ENCODE measurements at places on chromosomes 11 and 22.

GRCh38 chr11:1592628-1593027 is 5.5 kb downstream of the KRTAP5-2 start:
- no peak for DNase-seq

GRCh38 chr11:117818041-117818873 is 6.3 kb downstream of the FXYD2 start:
- peak; percentile 37 for DNase-seq

- DNase-seq, result no peak
These were observed 182.3 kb upstream of the ANO3 start for GRCh38 chr11:26149585-26149984.

DNA sequence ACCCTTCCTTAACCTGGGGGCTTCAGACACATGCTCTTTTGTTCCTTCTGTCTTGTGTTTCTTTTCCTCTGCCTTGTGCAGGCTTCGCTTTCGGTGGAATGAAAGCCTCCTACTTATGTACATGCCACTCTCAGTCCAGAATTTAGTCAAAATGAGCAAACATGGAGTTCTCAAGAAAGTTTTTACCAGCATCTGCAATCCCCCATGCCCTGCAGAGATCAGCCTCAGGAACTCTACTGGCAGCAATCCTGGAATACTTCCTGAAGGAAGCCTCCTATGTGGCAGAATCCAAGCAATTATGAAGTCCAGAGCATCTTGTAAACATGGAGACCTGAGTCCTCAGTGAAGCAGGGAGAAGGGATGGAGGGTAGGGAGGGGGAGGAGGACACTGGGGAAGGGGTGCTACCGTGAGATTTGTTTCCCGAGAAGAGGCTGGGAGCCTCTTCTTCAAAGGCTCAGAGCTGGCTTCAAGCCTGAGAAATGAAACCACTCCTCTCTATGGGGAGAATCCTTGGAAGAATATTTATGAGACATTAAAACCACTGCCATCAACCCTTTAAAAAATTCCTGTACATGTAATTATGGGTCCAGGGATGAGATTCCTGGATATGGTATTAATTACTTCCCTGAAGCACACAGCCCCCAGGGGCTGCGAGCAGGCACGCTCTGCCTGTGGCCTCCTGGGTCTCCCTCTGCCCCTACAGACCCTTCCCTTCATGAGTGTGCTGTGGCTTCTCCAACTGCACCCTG is 58.4 kb downstream of the TENM4 start:
- DNase-seq, result no peak

GRCh38 chr11:15793043-15793996 is 563.0 kb downstream of the SOX6 start:
- DNase-seq, result peak; percentile 92

DNA sequence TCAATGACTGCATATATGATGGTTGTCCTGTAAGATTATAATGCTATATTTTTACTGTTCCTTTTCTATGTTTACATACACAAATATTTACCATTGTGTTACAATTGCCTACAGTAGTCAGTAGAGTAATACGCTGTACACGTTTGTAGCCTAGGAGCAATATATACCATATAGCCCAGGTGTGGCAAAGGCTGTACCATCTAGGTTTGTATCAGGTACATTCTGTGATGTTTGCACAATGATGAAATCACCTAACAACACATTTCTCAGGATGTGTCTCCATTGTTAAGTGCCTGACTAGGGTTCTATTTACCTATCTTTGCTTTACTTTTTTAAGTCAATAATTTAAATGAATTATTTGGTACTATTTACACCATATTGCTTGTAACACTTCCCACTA is 21.9 kb downstream of the PRR5L start:
- DNase-seq, result no peak

- DNase-seq, result peak; percentile 52
These were observed 2.3 kb downstream of the ADORA2A start for GRCh38 chr22:24429411-24430365.

GRCh38 chr11:126468102-126468521 is 112.6 kb downstream of the ST3GAL4 start:
- peak; percentile 29 for DNase-seq

DNA sequence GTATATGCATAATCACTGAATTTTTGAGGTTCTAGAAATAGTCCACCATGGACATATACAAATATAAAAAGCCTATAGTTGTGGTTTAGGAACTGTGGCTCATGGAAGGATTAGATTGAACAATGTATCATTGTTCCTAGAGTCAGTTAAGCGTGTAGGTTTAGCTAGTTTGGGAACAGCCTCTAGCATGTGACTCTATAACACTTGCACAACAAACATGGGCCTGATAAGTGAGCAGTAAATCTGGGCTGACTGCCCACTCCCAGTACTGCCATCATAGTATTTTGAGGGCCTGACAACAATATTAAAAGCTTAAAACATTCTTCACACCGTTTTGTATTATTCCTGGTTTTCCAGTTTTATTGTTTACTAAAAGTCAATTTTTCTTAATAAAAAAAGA is 47.0 kb downstream of the YAP1 start:
- peak; percentile 61 for DNase-seq

GRCh38 chr11:110032259-110032658 is 60.9 kb upstream of the ZC3H12C start:
- DNase-seq, result peak; percentile 18

GRCh38 chr11:44595964-44596381 is 30.5 kb downstream of the CD82 start:
- peak; percentile 21 for DNase-seq

DNA sequence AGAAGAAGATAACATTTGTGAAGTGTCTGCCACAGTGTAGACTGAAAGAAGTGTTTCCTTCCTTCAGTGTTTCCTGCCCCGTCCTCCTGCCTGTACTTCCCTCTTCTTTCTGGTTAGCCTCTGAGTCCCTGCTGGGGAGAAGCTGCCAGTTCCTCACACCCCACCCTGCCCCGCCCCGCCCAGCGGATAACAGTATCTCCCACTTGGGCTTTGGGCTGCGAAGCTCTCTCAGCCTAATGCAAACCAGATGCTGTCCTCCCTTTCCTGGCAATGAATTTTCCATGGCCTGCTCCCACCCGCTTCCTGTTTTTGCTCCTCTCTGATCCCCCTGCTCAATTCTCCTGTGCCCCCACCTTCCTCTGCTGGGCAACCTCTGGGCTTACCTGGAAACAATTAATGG is 5.2 kb upstream of the RAB3IL1 start:
- peak; percentile 64 for DNase-seq

GRCh38 chr11:10568486-10568941 is at the start of gene LYVE1:
Gene LYVE1 (minus strand): TSS chr11:10568665. CDS start chr11:10568532, 133 bp downstream.
- DNase-seq, result peak; percentile 74

GRCh38 chr11:109892321-109892794 is 200.8 kb upstream of the ZC3H12C start:
- peak; percentile 3 for DNase-seq

- DNase-seq, result no peak
These were observed 186.1 kb downstream of the SOX6 start for GRCh38 chr11:16169956-16170847.

GRCh38 chr22:38841211-38841610 is 2.6 kb downstream of the NPTXR start:
- DNase-seq, result no peak

DNA sequence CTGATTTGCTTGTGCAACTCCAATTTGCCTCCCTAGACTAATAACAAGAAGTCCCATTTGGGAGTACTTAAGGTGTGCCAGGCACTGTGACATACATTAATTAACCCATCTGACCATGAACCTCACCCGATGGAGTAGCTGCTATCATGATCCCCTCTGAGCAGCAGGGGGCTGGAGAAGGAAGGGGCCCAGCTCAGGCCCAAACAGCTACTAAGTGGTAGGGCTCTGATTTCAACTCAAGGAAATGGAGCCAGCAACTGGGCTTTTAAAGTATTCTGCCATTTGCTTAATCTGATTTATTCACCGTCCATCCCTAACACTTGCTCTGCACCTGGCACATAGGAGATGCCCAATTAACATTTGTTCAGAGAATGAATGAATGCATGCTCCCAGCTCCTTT is 1.2 kb downstream of the CRYBB1 start:
- DNase-seq, result no peak

- DNase-seq, result no peak
These were observed 138.4 kb upstream of the CADM1 start for GRCh38 chr11:115642660-115643059.

- no peak for DNase-seq
These were observed 23.2 kb downstream of the RTN4RL2 start for GRCh38 chr11:57483562-57483918.

- peak; percentile 22 for DNase-seq
These were observed 1.7 kb upstream of the OR52K1 start for GRCh38 chr11:4480577-4481239.

GRCh38 chr22:50032109-50032871 is 19.7 kb upstream of the IL17REL start:
- DNase-seq, result no peak

- DNase-seq, result no peak
These were observed 63.9 kb downstream of the AHNAK start for GRCh38 chr11:62482753-62483152.

- DNase-seq, result no peak
These were observed 25.4 kb upstream of the SEZ6L start for GRCh38 chr22:26143806-26144325.

- no peak for DNase-seq
These were observed 14.2 kb upstream of the OMP start for GRCh38 chr11:77088236-77089003.

GRCh38 chr11:35598254-35599125 is 19.8 kb upstream of the FJX1 start:
- DNase-seq, result no peak

GRCh38 chr22:43919106-43919973 is 4.3 kb upstream of the PNPLA3 start:
- DNase-seq, result peak; percentile 28

DNA sequence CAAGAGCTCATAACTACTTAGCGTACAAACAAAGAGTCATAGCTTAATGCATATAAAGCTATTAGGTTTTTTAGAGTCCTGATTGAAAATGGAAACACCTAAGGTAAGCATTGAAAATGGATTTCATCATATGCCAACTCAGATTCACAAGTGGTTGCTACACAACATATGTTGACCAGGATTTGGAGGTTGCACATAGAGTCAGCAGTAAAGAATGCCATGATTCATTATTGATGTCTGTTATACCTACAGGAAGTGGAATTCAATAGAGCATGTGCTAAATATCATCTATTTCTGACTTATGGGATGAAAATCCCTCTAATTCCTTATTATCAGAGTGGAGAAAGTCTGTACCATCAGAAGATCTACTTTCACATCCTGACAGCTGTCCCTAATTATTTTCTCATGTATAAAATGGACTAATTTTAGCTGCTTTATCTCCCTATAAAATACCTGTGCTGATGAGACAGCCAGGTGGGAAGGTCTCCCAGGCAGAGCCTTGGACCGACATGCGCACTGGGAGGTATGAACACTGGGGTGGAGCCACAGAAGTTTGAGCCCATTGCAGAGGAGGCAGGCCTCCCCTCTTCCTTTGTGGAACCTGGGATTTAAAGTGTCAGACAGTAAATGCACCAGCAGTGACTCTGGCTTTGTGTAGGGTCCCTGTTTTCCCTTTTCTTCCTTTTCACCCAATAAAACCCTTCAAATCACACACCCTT is 204.2 kb downstream of the AASDHPPT start:
- peak; percentile 62 for DNase-seq

DNA sequence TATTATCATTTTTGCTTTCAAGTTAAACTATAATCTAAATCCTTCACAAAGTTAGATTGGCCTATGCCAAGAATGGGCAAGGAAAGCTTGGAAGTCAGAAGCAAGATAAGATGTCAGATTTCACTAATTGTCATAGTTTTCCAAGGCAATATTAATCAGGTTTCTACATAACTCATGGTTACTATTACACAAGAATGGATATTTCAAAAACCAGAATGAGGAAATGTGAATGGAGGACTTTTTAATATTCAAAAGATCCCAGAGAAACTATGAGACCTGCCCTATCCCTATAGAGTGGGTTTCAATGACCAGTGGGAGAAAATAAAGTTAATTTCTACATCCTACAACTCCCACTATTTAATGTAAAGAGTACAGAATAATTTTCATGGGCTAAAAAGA is 203.2 kb downstream of the CASP12 start:
- DNase-seq, result no peak

DNA sequence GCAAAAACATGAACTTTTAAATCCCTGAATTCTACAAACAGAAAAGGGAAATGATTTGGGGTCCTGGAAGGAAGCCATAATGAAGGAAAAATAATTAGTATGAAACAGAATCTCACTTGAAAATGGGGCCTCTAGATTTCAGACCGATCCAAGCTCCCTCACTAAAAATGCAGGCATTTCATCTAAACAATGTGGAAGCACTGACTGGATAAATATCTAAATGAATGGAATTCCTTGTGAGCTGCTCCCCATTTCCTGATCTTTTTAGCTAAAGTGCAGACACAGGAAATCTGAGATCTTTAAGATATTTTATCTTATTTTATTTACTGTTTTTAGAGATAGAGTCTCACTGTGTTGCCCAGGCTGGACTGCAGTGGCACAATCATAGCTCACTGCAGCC is 1255.8 kb downstream of the LRRC4C start:
- no peak for DNase-seq

DNA sequence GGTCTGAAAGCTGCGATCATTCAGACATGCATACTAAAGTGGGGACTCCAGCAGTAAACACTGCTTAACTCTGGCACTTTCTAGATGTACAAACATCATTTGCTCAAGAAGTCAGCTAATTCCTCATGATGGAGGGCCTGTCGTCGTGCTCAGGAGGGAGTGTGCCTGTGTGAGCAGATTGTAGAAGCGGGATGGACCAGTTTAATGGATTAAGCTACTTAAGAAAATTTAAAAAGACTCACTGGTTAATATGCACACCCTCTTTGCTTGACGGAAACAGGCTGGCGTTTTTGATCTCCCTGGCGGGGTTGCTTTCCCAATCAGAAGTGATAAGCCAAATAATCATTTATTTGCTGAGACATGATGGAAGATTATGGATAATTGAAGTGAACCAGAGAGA is 79.0 kb downstream of the LDLRAD3 start:
- DNase-seq, result no peak

DNA sequence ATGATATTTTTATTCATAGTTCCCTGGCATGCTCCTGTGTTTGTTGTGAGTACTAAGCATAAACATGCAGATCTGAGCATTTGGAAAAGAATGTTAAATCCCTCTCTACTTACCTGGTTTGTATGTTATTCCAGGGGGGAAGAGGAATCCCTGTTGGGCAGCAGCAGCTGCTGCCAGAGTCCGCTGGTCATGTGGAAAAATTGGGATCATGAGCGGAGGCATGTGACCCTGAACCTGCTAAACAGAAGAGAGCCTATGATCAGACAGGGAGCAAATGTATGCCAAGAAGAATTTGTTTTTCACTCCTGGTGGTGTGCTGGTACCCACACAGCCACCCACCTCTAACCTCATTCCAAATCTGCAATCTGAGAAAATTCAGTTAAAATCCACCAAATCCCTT is 244.7 kb downstream of the SOX6 start:
- no peak for DNase-seq

GRCh38 chr22:31618471-31619176 is 43.4 kb downstream of the PISD start:
- DNase-seq, result no peak

Data from astrocyte of the spinal cord (primary cell).